Cerebellar nuclear complex (tissue), 1 donor: ENCODE measurements at places on chromosomes 5 and 9.

DNA sequence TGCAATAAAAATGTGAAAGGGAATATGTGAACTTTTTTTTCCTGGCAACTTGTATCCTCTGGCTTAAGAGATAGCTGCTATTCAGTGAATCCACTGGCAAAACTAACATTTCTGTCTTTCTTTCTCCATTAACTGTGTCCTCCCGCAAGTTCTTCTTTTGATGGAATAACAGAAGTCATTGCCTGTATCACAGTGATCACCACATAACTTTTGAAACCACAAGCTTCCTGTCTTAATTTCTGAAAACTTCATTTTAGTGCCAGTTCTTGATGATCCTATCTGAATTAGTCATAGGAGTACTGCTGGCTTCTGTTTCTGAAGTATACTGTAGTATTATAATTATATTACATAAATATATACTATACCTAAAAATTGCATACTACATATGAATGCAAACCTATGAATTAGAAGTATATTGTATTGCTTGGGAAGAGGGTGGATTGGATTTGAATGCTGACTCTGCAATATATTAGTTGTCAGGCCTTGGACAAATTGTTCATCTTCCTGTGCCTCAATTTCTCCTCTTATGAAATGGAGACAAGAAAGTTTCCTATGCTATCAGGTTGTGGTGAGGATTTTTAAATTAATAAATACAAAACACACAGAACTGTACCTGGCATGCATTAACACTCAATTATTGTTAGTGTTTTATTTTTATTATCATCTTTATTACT lies 441.6 kb downstream of the CETN3 start:
- DNase-seq: no peak

- DNase-seq: no peak
Measured at GRCh38 chr5:74579215-74579614, 61.3 kb downstream of the ENC1 start.

DNA sequence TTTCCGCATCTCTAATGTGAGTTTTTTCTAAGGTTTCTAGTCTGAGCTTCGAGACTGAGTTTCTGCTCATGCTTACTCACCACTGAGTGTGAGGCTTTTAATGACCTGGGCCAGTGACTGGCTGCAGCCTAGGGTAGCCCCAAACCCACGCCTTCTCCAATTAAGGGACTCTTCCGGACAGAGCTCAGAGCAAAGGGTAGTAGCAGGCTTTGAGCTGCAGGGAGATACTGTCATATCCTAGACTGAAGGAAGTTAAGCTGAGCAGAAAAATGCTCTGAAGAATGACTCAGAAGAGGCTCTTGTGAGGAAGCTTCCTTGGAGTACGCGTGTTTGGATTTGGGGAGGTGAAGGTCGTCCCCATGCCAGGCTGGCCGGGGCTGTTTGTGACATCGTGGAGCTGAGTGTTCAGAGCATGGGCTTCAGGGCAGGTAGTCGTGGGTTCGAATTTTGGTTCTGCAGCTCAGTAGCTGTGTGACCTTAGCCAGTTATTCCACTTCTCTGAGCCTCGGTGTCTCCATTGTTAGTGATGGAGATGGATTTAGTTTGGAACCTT lies 3.5 kb downstream of the USP20 start:
- DNase-seq: no peak

DNA sequence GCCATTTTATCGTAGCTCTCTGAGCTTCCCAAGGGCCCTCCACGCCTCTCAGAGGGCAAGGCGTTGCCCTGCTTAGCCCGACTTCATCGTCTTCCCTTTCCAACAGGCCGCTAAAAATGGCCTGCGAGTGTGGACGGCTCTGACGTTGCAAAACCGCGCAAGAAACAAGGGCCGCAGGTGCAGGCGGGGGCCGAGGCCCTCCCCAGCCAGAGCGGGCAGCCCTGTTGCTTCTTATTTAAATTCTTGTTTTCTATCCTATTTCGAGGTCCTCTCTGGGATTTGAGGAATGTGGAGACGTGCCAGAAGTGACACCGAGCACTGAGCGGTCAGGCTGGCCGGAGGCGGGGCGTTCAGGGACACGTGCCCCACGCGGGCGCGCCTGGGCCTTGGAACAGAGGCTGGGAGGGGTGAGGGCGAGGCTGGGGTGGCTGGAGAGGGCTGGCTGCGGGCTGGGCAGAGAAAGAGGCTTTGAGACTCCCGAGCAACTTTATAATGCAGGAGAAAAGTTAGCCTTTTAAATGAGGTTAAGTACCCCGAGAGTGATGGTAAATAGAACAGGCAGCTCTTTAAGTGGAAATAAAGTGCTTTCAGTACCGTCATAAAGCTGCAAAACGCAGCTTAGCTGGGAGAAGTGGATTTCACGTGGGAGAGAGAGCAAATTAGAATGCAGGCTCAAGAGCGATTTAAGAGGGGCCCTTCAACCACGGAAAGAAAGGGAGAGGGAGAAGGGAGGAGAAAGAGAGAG lies 243.6 kb downstream of the AUH start:
- DNase-seq: no peak
